ENCODE measurements at places on chromosomes 2 and 18. TPM values are rescaled to one million over a fixed set of nuclear protein-coding genes. Genes with fewer than 3 reads are reported as not detected.

TOGARAM2 gene
- 10.0 TPM for total RNA-seq

GREB1L gene
- not detected for total RNA-seq

ST8SIA5 gene
- not detected for total RNA-seq

SLC19A3 gene
- total RNA-seq = not detected

ALPP gene
- not detected for total RNA-seq

OTOS gene
- total RNA-seq = not detected

IAH1 gene
- total RNA-seq = 73.3 TPM

TTR gene
- total RNA-seq = not detected

- DNase-seq = no peak
- H3K4me3 ChIP-seq = no peak overlapping the region
- no peaks in the 10 kb centered on the region for H3K36me3 ChIP-seq
- H3K27ac ChIP-seq = no peak overlapping the region
Measured at GRCh38 chr2:14234911-14235310, 397.6 kb upstream of the LRATD1 start.

- peaks cover 31% of the 10 kb centered on the region for H3K4me1 ChIP-seq
- no peak overlapping the region for H3K4me3 ChIP-seq
- H3K36me3 ChIP-seq = peaks cover 42% of the 10 kb centered on the region
- no peaks in the 10 kb centered on the region for H3K27me3 ChIP-seq
Measured at GRCh38 chr2:207599636-207600035, 25.6 kb downstream of the METTL21A start.

DNA sequence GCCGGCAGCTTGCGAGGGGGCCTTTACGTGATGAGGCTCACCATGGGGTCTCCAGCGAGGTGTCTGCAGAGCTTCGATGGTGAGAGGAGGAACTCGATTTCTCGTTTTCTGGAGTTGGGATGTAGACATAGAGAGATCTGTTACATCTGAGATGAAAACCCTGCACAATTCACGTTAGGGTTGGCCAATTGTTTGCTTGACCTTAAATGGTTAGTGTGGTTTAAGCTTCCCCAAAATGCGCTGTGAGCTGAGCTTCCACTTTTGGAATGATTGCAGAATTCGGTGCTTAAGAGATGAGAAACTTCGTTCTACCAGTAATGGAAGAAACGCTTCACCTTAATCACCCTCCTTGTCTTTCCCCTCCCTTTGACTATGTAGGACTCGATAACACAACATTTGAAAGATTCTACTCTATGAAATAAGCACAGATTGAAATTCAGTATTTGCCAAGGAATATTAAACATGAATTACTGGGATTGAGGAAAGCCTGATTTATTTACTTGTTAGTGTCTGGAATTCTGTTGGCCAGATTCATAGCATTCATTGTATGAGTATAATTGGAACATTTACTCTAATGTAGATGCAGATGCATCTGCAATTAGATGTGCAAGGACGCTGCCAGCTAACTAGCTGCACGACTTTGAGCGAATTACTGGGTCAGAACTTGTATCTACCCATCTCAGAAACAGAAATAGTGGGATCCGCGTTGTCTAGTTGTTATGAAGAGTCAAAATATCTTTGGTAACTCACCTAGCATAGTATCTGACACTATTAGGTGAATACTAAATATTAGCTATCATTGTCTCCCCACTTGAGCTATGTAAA is 1.6 kb upstream of the KLF7 start:
- DNase-seq = no peak
- H3K4me3 ChIP-seq = peak overlapping the region; percentile 95
- peak overlapping the region; percentile 94 for H3K27ac ChIP-seq
- H3K27me3 ChIP-seq = peaks cover 3% of the 10 kb centered on the region
- H3K36me3 ChIP-seq = no peaks in the 10 kb centered on the region

DNA sequence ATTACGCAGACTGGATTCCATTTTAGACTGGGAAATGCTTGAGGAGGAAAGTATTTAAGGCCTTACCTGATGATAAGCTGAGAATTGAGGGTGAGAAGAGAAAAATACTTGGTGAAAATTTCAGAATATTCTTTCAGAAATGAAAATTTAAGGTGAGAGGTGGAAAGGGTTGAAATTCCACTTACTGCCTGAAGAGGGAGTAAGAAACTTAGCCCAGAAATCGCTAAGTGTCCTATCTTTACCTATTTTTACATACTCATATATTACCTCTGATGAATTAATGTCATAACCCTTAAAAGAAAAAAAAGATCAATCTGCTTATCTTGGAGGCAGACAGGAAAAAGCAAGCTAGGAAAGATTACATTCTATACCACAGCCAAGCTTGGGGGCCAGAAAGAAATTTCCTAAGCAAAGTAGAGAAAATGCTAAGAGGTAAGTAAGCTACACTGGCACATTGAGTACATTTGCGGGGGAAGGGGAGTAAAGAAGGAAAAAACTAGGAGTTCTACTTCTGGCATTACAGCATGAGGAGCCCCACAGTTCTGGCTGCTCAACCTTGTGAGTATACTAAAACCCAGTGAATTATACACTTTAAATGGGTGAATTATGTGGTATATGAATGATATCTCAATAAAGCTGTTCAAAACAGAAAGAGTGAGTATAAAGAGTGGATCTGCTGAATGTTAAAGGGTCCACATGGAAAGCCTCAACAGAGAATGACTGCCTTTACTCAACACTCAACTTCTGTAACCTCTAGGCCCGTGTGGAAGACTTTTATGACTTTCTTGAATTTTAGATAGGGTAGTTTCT is 33.8 kb downstream of the SMC6 start:
- H3K4me1 ChIP-seq = no peaks in the 10 kb centered on the region
- no peaks in the 10 kb centered on the region for H3K27me3 ChIP-seq
- no peak for DNase-seq
- peaks cover 32% of the 10 kb centered on the region for H3K36me3 ChIP-seq

GRCh38 chr2:15158100-15158499 is 403.0 kb downstream of the NBAS start:
- no peaks in the 10 kb centered on the region for H3K27me3 ChIP-seq
- H3K4me3 ChIP-seq = no peak overlapping the region
- H3K36me3 ChIP-seq = no peaks in the 10 kb centered on the region

- peaks cover 12% of the 10 kb centered on the region for H3K4me1 ChIP-seq
- H3K36me3 ChIP-seq = peaks cover 44% of the 10 kb centered on the region
- H3K4me3 ChIP-seq = no peak overlapping the region
- H3K27ac ChIP-seq = no peak overlapping the region
Measured at GRCh38 chr2:229857634-229858033, 64.2 kb downstream of the TRIP12 start.

- H3K27me3 ChIP-seq = no peaks in the 10 kb centered on the region
- H3K36me3 ChIP-seq = peaks cover 29% of the 10 kb centered on the region
- no peaks in the 10 kb centered on the region for H3K4me1 ChIP-seq
- no peak for DNase-seq
- no peak overlapping the region for H3K27ac ChIP-seq
Measured at GRCh38 chr2:210459880-210460279, 16.7 kb downstream of the LANCL1 start.

- no peak overlapping the region for H3K4me3 ChIP-seq
- DNase-seq = no peak
- H3K27me3 ChIP-seq = no peaks in the 10 kb centered on the region
- H3K36me3 ChIP-seq = peaks cover 3% of the 10 kb centered on the region
- H3K4me1 ChIP-seq = no peaks in the 10 kb centered on the region
- no peak overlapping the region for H3K27ac ChIP-seq
Measured at GRCh38 chr2:241576293-241576654, 17.7 kb downstream of the BOK start.

DNA sequence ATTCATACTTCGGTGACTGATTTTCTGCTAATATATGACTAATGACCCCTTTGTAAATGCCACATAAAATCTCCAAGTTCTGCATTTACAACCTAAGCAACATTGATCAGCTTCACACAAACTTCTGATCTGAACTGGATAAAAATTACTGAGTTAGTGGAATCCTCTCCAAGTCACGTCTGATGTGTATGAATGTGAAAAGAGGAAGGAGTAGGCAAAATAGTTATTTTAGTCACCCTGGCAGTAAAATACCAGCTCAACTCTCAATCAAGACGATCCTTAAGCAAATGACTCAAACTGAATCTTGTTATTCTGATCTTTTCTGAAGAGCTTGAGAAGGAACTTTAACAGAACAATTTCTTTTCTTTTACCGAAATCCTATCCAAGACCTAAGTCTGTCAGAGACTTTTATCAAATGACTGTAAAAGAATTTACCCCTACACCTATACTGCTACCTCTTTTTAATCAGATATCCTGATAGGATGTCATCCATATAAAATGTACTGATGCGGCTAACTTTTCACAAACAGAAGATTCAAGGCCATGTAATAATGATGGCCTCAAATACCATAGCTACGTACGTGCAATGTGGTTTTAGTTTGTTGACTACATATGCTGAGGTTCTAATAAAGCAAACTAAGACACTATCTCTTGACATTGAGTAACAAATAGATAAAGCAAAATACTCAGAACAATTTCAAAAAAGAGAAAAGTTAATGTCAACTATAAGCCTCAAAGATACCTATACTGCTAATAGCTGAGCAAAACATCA is 23.7 kb downstream of the CUL3 start:
- H3K4me3 ChIP-seq = no peak overlapping the region
- H3K27me3 ChIP-seq = no peaks in the 10 kb centered on the region
- no peak for DNase-seq
- no peak overlapping the region for H3K27ac ChIP-seq
- peaks cover 33% of the 10 kb centered on the region for H3K36me3 ChIP-seq

- DNase-seq = no peak
- H3K27ac ChIP-seq = no peak overlapping the region
- H3K36me3 ChIP-seq = no peaks in the 10 kb centered on the region
- H3K4me1 ChIP-seq = no peaks in the 10 kb centered on the region
- no peak overlapping the region for H3K4me3 ChIP-seq
Measured at GRCh38 chr2:120743657-120744056, 8.0 kb downstream of the GLI2 start.

GRCh38 chr2:41647468-41648050 is 400.3 kb upstream of the PKDCC start:
- H3K36me3 ChIP-seq = no peaks in the 10 kb centered on the region
- no peak overlapping the region for H3K27ac ChIP-seq
- no peak for DNase-seq
- H3K27me3 ChIP-seq = no peaks in the 10 kb centered on the region

DNA sequence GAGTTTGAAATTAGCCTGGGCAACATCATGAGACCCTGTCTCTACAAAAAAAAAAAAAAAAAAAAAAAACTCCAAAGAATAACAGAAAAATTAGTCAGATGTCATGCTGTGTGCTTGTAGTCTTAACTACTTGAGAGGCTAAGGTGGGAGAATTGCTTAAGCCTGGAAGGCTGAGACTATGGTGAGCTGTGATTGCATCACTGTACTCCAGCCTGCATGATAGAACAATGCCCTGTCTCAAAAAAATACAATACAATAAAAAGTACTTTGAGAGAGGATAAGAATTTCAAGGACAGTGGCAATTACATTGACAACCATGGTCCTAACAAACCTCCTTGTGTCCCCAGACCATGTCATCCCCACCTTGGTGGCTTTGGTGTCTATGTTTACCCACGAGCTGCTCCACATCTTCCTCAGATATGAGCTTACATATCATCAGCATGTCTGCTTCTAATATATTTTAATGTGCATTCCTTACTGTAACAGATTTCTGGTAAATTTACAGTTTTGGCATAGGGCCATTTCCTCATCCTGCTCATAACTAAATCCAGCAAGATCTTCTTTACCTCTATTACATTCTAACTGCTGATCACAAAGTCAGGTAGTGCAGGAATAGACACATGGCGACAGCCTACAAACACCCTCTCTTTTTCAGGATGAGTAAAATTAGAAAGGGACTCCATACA is 437.7 kb upstream of the HNRNPA3 start:
- no peak overlapping the region for H3K27ac ChIP-seq
- no peaks in the 10 kb centered on the region for H3K4me1 ChIP-seq
- H3K4me3 ChIP-seq = no peak overlapping the region
- peaks cover 1% of the 10 kb centered on the region for H3K36me3 ChIP-seq

- H3K36me3 ChIP-seq = no peaks in the 10 kb centered on the region
- peak; percentile 74 for DNase-seq
- no peaks in the 10 kb centered on the region for H3K4me1 ChIP-seq
Measured at GRCh38 chr2:152635635-152636298, 81.5 kb downstream of the PRPF40A start.

GRCh38 chr2:23519334-23519651 is 134.3 kb downstream of the KLHL29 start:
- no peak overlapping the region for H3K4me3 ChIP-seq
- DNase-seq = no peak
- H3K27me3 ChIP-seq = peaks cover 22% of the 10 kb centered on the region
- H3K36me3 ChIP-seq = no peaks in the 10 kb centered on the region
- no peak overlapping the region for H3K27ac ChIP-seq
- H3K4me1 ChIP-seq = peaks cover 4% of the 10 kb centered on the region

DNA sequence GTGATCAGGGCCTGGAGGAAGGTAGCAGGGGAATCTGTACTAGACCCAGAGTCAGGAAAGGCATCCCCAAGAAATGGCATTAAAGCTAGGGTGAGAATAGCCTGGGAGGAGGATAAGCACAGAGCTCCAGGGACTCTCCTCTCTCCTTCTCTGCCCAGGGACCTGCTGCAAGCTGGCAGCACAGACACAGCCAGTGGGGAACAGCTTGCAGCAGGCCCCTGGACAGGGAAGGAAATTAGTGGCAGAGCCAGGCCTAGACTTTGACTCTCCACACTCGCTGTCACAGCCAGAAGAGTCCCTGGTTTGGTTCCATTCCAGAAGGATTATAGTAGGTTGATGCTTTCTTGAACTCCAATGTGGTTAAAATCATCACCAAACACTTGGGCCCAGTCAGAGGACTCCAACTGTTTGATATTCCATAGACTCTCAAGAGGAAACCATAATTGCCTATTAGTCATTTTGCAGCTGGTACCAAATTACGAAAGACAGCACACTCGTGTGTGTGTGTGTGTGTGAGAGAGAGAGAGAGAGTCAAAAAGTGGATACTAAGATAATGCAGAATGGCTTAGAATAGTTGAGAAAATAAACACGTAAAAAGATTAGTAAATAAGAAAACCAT is 95.5 kb upstream of the ATP8B1 start:
- DNase-seq = no peak
- H3K27ac ChIP-seq = no peak overlapping the region
- no peaks in the 10 kb centered on the region for H3K36me3 ChIP-seq

- H3K4me1 ChIP-seq = no peaks in the 10 kb centered on the region
- no peak for DNase-seq
- no peak overlapping the region for H3K4me3 ChIP-seq
- H3K27ac ChIP-seq = no peak overlapping the region
- H3K36me3 ChIP-seq = no peaks in the 10 kb centered on the region
Measured at GRCh38 chr2:3839476-3839875, 136.1 kb downstream of the DCDC2C start.

- DNase-seq = no peak
- H3K4me3 ChIP-seq = no peak overlapping the region
- H3K27me3 ChIP-seq = peaks cover 10% of the 10 kb centered on the region
- H3K27ac ChIP-seq = no peak overlapping the region
Measured at GRCh38 chr2:120522151-120522751, 176.3 kb downstream of the INHBB start.
